ENCODE measurements at places on chromosomes 6 and 20.

DNA sequence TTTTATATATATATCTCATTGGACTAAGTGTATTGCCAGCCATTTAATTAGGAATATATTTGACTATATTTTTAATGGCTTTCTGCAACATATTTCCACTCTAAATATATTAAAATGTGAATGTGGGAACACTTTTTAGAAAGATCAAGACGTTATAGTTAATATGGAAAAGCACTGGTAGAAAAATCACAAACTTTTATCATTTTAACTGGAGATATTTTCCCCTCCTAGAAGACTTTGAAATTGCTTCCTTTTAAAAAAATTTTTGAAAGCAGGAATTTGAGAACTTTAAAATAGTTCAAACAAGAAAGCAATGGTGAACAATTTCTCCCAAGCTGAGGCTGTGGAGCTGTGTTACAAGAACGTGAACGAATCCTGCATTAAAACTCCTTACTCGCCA lies at the start of gene TAAR9:
Gene TAAR9 (plus strand): TSS at position 301 of the 400 bp plus-strand sequence. CDS start 13 bp downstream, at position 314.
- DNase-seq = no peak

GRCh38 chr6:114121913-114122662 lies 151.1 kb upstream of the HDAC2 start:
- DNase-seq = no peak

GRCh38 chr6:13811627-13812358 lies 2.6 kb downstream of the MCUR1 start:
- DNase-seq = no peak

DNA sequence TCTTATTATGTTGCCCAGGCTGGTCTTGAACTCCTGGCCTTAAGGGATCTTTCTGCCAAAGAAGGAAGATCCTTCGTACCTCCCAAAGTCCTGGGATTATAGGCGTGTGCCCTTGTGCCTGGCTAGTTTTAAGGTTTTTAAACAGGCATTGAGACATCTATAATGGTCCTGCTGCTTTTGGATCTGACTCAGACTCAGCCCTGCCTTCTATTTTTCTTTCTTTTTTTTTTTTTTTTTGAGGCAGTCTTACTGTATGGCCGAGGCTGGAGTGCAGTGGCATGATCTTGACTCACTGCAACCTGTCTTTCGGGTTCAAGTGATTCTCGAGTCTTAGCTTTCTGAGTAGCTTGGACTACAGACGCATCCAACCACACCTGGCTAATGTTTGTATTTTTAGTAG lies 73.7 kb downstream of the PHF20 start:
- DNase-seq = no peak

DNA sequence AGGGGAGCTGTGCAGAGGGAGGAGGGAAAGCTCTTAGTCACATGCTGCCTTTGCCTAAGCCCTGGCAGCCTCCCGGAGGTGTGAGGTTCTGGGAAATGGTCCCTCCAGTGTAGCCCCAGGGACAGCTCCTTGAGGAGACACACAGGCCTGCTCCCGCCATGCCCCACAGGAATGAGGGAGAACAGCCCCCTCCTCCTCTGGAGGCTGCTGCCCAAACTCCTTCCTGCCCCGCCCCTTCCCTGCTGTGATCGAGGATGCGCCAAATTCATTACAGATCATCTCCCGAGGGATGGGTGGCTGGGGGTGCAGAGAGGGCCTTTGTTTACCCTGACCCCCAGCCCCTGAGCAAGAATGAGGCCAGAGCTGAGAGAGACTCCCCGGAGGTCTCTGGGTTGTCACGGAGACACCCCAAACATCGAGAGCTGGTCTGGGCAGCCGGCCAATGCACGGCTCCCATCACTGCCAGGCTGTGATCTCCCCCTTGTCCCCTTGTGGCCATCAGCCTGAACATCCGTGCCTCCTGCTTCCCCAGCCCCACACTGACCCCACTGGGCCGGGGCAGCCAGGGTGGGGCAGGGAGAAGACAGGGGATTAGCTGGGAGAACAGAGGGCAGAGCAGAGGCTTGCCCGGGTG lies 8.4 kb downstream of the CYP21A2 start:
- no peak for DNase-seq

All from dorsolateral prefrontal cortex (tissue), 122 donors.